ENCODE measurements at places on chromosomes 7 and 10.

- no peak for DNase-seq
Observed at GRCh38 chr10:2744547-2745200, 322.7 kb upstream of the PFKP start.

GRCh38 chr10:77186936-77187335, 450.7 kb downstream of the KCNMA1 start:
- no peak for DNase-seq

GRCh38 chr10:92052088-92052487, 128.5 kb downstream of the BTAF1 start:
- no peak for DNase-seq

GRCh38 chr7:92815412-92815811, 21.0 kb downstream of the CDK6 start:
- DNase-seq: no peak

DNA sequence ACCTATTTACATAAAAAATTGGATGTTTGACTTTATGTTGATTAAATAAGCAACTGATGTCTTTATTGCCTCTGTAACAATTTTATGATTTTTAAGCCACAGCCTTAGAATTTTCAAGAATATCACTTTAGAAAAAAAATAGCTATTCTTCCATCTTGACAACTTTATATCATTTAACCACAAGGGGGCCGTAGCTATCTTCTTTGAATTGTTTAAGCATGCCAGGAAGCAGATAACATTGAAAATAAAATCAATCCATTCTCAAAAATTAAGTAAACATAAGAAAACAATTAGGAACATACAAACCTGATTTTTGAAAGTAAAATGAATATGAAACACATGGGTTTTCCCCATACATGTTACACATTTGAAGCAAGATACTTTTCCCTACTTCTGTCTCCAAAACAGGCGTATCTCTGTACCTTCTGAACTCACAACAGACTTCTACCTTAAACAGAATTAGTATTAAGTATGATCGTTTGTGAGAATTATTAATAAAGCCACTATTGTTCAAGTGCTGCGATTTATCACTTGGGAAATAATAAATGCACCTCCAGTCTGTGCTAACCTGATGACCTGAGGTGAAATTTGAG, 209.0 kb downstream of the CACNA2D1 start:
- DNase-seq: no peak

GRCh38 chr7:138802706-138803105, 4.7 kb upstream of the ATP6V0A4 start:
- DNase-seq: no peak

DNA sequence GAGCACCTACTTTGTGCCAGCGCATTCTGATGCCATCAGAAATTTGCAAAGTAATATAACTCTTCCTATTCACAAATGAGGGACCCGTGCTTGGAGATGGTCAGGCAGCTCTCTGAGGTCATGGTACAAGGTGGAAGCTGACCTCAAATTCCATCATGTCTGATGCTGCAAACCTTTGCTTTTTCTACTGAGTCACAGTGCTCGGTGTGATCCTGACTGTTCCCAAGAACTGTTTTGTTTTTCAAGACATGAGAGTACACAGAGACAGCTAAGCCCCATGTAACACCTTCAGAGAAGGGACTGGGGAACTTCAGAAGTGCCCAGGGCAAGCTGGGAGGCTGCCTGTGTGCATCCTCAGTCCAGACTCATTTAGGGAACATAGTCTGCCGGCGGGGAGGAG, 111.3 kb downstream of the FRMD4A start:
- DNase-seq: no peak

DNA sequence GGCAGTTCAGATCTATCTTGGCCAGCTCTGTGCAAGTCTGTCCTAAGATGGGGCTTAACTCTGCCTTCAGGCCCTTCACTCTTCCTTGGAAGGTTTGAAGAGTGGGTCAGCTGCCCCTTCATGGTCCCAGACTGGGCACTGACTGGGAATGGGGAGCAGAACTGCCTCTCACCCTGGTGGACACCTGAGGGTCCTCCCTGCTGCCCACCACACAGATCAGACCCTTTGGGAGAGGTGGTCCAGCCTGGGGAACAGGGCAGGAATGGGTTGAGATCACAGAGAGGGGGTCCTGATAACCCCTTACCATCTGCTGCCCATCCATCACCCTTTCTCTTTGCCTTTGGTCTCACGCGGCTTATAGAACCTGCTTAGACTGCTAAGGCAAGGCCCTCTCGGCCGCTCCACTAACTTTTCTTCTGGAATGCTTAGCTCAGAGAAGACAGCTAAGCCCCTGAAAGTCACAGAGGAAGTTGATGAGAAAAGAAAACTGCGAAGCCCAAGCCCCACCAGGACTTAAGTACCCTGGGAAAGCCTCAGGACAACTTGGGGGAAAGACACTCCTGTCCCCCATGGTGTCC, 402 bp upstream of the CDHR1 start:
- DNase-seq: no peak

DNA sequence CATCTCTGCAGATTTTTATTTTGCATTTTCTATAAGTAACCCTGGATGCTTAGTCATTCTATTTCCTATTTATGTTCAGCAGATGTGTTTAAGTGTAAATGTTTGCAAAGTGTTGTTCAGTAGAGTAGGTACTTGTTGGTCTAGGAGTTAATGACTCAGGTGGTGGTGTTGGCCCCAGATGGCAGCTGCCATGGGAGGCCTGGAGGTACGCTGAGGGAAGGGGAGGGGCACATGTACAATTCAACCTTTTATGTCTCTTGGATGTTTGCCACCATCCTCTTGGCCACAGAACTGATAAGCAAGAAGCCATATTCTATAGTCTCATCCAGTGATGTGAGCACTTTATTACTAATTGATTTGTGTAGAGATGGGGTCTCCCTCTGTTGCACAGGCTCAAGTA, 68.1 kb upstream of the SLC39A12 start:
- DNase-seq: no peak

- no peak for DNase-seq
Observed at GRCh38 chr10:89576022-89576421, 40.6 kb upstream of the SLC16A12 start.

GRCh38 chr10:8336629-8337331, 282.3 kb downstream of the GATA3 start:
- no peak for DNase-seq

- peak; percentile 5 for DNase-seq
Observed at GRCh38 chr10:79445977-79446757, 743 bp upstream of the ZCCHC24 start.

- DNase-seq: no peak
Observed at GRCh38 chr7:141456298-141456697, 94.9 kb upstream of the AGK start.

GRCh38 chr10:93182790-93183189, 109.1 kb downstream of the CYP26A1 start:
- no peak for DNase-seq

- DNase-seq: no peak
Observed at GRCh38 chr10:71880425-71881306, 29.6 kb upstream of the PSAP start.

GRCh38 chr10:29628311-29628710, 6.5 kb downstream of the SVIL start:
- no peak for DNase-seq

DNA sequence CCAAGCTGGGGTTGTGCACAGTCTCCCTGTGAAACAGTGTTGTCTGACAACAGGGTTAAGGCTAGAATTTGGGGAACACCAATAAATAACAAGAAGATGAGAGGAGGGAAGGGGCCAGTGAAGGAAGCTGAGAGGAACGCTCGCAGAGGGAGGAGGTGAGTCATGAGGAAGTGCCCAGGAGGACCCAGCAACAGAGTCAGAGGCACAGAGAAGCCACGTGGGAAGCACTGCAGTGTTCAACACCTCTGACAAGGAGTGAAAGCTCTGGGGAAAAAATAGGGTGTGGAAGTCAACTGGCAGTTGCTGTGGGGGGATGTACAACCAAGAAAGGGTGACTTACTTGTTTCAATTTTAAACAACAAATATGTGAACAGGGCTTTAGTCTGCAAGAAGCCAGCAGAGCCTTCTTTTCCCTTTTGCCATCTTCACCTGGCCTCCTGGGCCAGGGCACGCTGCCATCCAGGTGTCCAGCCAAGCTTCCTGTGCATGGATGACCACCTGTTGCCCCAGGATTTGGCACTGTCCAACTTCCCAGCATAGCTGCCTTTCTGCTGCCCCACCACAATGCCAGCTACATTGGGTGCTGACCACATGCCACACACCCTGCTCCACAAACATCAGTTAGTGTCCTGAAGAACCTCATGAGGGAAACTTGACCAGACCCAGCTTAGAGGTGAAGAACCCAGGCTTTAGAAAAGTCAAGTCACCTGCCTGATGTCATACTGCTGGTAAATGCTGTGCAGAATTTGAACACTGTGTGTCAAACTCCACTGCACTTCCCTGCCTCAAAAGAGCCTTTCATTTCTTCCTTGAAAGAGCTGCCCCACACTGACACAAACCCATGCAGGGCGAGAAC, 69.6 kb downstream of the ATXN7L1 start:
- peak; percentile 43 for DNase-seq

GRCh38 chr7:12716134-12716681, 28.8 kb downstream of the ARL4A start:
- no peak for DNase-seq

- no peak for DNase-seq
Observed at GRCh38 chr7:111835066-111835465, 272.8 kb upstream of the IMMP2L start.

GRCh38 chr7:136079478-136079892, 102.3 kb upstream of the MTPN start:
- no peak for DNase-seq
